ENCODE measurements at places on chromosomes 12 and 14.

- no peak for DNase-seq
Measured at GRCh38 chr14:74574090-74574433, 38.0 kb downstream of the LTBP2 start.

DNA sequence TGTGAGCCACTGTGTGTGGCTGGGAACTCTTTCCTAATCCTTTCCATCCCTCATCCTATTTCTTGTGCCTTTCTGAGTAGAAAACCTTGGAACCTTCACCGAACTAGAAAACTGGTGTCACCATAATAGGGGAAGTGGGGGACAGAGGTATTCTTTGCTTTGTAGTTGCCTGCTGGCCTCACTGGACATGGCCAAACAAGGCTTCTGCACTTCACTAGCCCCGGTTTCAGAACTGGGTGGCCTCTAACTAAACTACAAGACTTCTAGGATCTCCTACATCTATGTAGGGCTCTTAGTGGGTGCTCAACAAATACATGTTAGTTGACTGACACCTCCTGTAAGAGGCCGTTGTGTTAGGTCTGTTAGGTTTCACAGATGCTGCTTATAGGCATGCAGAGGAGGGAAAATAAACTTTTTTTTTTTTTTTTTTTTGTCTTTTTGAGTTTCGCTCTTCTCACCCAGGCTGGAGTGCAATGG, 597 bp upstream of the CIROP start:
- no peak for DNase-seq

- DNase-seq = no peak
Measured at GRCh38 chr14:70032016-70032415, 152.8 kb downstream of the SMOC1 start.

DNA sequence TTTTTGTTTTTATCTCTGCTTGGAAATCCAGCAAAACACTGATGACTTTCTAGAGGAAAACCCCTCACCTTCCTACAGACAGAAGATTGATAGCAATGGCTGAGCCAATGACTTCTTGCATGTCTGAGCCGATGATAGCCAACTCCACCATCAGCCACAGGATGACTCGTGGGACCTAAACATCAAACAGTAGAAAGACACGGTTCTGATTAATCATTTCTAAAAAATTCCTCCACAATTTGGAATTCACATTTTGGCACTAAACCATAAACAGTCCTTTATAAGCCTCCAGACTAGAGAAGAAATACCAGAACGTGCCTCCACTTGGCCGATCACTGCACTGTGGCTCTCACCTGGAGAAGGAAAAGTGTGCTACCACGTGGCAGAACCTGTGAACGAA, 25.9 kb downstream of the SLC11A2 start:
- no peak for DNase-seq

DNA sequence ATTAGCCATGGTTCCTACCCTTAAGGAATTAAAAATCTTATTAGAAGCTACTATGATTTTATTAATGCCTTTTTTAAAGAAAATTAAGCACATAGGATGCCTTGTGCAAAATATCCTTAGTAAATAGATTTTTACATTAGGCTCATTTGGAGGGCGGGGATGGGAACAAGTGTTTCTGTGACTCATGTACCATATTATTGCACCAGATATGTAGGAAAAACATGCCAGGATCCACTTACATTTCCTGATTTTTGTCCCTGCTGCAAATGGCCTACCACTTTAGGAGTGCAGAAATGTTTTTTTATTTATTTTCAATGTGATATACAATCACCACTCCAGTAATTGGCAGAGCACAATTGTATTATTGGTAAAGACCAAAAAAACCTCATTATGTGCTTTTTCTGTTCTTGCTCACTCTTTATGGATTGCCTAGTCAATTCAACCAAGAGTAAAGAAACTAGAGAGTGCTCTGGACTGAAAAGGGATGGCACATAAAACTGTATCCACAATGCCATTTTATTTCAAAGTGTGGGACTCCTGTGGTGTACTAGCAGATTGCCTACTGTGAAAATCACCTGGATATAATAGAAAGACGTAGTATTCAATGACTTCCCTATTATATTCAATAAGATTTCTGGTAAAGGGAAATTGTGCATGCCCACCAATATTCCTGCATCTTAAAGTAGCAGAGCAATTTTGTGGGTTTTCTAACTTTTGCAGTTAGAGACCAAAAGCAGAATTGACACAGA, 86.9 kb downstream of the ANO6 start:
- no peak for DNase-seq

GRCh38 chr12:89783359-89784060, 74.9 kb upstream of the ATP2B1 start:
- DNase-seq = no peak

GRCh38 chr12:82412246-82412645, 53.9 kb downstream of the METTL25 start:
- DNase-seq = no peak

DNA sequence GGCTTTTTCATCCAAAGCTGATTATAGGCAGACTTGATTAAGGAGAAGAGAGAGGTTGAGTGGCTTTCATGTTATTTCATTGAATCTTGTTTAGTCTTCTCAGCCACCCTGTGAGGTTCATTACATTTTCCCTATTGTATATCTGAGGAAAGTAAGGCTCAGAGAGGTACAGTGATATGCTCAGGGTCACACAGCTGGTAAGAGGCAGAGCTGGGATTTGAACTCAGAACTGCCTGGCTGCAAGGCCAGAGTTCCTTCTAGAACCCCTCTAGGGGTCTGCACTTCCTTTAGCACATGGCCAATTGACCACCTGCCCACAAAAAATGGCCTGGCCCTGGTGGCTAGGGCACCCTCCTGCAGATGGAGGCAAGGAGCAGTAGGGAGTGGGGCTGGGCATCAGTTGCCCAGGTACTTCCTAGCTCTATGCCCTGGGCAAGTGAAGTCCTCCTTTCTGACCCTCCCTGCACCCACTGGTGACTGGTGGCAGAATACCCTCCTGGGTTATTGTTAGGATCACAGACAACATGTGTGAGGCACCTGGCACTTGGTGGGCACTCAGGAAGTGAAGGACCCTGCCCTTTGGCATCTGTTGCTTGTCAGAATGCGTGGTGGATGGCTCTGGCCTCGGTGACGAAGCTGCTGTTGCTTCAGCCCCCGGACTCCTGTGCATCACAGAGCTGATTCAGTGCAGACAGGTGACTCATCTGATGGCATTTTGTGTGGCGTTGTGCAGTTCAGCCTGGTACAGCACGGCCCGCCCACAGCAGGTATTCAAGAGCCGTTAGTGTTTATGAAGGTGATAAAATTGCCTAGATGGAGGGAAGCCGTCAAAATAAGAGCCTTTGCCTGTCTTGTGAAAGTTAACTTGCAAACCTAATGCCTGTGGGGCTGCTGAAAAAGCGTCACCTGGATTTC, 115.8 kb downstream of the SLC25A47 start:
- DNase-seq = peak; percentile 48

GRCh38 chr14:91175291-91176201, 61.7 kb downstream of the DGLUCY start:
- DNase-seq = no peak

- peak; percentile 19 for DNase-seq
Measured at GRCh38 chr14:72451054-72451972, 442.6 kb downstream of the DPF3 start.

DNA sequence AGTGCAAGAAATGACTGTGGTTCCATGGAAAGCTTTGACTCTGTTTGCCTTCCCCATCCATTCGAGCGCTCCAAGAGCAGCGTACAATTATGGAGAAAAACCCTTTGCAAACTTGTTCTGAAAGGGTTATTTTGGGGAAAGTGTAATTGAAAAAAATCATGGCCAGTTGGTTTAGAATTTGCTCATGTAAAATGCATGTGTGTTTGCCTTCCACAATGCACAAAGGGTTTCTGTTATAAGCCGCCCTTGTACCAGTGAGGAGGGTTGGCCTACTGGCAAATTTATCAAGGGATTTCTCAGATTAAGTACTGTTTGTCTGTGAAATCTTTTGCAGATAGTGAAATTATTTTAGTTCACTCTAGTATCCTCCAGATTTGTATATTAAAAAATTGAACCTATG, 62.7 kb upstream of the PELI2 start:
- DNase-seq = no peak

GRCh38 chr14:82837611-82838140, 1304.0 kb upstream of the SEL1L start:
- no peak for DNase-seq

DNA sequence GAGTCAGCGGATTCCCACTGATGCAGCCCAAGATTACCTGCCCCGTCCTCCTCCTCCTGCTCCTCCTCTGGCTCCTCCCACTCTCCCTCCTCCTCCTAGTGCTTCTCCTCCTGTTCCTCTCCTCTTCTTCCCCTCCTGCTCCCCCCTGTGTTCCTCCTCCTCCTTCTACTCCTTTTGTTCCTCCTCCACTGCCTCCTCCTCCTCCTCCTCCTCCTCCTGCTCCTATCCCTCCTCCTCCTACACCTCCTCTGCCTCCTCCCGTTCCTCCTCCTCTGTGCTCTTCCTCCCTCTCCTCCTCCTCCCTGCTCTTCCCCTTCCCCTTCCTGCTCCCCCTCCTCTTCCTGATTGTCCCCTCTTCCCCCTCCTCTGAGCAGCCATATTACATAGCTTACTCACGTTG, 141.3 kb downstream of the CACNA1C start:
- no peak for DNase-seq

- peak; percentile 38 for DNase-seq
Measured at GRCh38 chr12:121804417-121805111, 755 bp downstream of the SETD1B start.

GRCh38 chr12:55676707-55677106, 31.0 kb downstream of the ITGA7 start:
- no peak for DNase-seq

DNA sequence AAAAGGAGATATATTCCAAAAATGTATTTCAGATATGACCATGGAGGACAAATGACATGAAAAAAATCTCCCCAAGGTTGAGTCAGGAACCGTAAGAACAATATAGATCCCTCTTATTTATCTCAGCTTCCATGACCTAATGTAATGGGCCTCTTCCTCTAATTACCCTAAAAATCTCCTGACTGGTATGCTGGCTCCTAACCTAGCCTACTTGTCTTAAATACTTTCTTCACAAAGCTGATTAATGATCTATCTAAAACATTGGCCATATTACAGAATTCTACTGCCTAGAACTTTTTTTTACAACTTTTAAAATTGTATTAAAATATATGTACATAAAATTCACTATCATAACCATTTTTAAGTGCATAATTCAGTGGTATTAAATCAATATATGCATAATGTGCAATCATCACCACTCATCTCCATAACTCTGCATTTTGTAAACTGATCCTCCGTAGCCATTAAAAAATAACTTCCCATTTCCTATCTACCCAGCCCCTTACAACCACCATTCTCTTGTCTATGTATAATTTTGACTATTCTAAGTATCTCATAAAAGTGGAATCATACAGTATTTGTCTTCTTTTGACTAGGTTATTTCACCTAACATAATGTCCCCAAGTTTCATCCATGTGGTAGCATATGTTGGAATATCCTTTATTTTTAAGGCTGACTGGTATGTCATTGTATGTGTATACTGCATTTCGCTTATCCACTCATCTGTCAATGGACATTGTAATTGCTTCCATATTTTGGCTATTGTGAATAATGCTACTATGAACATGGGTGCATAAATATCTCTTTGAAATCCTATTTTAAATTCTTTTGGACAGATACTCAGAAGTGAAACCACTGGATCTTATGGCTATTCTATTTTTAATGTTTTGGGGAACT, 464.6 kb downstream of the ADAMTS20 start:
- no peak for DNase-seq

GRCh38 chr14:65772466-65772865, 359.9 kb downstream of the FUT8 start:
- no peak for DNase-seq

GRCh38 chr14:65302571-65303189, 109.8 kb upstream of the FUT8 start:
- DNase-seq = peak; percentile 39

DNA sequence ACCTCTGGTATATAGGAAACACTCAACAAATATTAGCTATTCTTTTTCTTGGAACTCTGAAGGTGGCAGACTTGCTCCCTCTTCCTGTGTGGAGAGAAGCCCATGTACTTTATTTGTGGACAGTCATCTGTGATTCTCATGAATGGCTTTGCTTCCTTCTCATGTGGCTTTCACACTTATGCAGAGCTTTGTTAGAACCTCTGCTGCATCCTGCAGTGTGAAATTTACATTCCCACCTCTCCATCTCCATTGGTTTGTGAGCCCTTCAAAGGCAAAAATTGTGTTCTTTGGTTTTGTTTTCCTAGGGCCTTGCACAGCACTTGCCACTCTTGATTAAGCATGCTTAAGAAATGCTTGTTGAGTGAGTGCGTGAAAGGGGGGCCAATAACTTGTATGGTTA, 51.9 kb downstream of the BICD1 start:
- DNase-seq = no peak

- no peak for DNase-seq
Measured at GRCh38 chr12:89134213-89134770, 218.0 kb downstream of the DUSP6 start.

- no peak for DNase-seq
Measured at GRCh38 chr12:94074216-94074979, 74.0 kb upstream of the PLXNC1 start.

DNA sequence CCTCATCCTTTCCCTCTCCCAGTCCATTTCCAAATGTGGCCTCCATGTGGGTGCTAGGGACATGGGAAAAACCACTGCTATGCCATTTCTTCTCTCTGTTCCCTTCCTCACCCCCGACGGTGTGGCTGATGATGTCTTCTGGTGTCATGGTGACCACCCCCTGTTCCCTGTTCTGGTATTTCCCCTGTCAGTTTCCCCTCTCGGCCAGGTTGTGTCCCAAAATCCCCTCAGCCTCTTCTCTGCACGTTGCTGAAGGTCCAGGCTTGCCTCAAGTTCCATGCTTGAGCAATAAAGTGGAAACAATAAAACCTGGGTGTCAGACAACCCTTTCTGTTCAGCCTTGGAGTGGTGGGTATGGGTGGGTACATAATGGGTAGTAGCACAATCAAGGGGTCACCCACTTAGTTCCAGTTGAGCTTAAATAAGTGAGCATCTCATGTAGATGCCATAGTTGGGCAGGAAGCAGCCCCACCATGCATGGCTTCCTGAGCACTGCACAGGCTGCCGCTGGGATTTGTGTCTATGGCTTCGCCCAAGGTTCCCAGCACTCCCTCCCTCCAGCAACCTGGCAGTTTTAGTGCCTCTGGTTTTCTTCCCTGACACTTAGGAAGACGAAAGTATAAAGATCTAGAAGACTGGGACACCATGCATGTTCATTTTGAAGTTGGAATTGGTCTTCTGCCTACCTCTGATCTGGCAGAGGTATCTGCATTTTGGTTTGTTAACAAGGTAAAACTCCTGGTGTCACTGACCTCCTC, 8.7 kb upstream of the ITFG2 start:
- DNase-seq = no peak

- no peak for DNase-seq
Measured at GRCh38 chr14:89616425-89616824, 199.4 kb upstream of the FOXN3 start.

GRCh38 chr12:4046495-4046840, 173.3 kb upstream of the PARP11 start:
- no peak for DNase-seq

- no peak for DNase-seq
Measured at GRCh38 chr12:105748806-105749600, 389.8 kb downstream of the NUAK1 start.

- DNase-seq = no peak
Measured at GRCh38 chr14:26867171-26867757, 269.4 kb upstream of the NOVA1 start.
